ENCODE measurements at places on chromosomes 1 and 21. TPM values are rescaled to one million over a fixed set of nuclear protein-coding genes. Genes with fewer than 3 reads are reported as not detected.

DNA sequence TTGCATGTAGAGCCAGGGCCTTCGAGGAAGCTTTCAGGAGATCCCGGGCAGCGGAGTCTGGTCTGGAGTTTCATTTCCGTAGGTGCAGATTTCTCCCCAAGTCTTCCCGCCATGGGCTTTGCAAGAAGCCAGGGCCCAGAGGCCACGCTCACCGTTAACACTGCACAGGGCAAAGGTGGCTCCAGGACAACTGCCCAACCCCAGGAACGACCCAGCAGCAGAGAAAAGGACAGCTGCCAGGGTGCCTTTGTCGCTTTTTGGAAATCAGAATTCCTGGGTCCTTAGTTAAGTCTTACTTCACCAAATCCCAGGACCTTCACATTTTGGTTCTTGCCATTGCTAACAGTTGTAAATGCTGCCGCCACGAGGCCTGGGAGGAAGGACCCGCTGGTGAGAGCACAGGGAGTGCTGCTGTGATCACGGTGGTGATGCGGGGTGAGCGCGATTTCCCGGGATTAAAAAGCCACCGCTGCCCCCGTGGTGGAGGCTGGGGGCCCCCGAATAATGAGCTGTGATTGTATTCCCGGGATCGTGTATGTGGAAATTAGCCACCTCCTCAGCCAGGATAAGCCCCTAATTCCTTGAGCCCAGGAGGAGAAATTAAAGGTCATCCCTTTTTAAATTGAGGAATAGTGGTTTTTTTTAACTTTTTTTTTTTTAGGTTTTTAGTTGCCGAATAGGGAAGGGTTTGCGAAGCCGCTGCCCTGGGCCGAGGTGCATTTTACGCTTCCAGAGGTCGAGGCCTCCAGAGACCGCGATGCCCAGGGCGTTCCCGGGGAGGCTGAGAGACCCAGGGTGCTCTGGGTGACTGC is 8.2 kb downstream of the SIM2 start:
- no peak for DNase-seq

- no peak for DNase-seq
These were observed 345.8 kb downstream of the KIF26B start for GRCh38 chr1:245500546-245500945.

Gene KCNE2
- polyA plus RNA-seq, result 1.8 TPM

Gene LRRC40
- 32.2 TPM for polyA plus RNA-seq

GRCh38 chr1:20484519-20485462 is 1.2 kb downstream of the CAMK2N1 start:
- no peak for DNase-seq

DNA sequence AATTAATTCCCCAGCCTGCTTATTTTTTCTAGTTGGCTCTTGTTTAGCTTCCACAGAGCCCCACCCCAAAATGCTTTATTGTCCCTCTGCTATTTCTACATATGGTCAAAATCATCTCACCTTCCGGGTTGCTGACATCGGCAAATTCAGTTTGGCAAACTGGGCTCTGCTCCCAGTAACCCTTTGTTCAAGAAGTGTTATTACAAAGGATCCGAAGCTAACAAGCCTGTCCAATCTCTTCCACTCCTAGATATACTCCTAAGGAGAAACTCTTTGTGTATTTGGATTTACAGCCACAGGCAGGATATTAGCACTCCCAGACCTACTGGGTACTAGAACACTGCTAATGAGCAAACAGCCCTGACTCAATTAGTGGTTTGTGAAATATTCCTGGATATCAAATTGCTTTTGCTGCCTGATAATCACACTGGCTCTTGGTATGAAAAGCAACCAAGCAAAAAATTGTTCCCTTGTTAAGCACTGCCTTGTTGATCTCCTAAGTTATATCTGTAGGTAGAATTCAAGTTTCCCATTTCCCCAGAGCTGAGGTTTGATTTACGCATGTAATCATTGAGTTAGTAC is 4.0 kb downstream of the JUN start:
- peak; percentile 71 for DNase-seq

DNA sequence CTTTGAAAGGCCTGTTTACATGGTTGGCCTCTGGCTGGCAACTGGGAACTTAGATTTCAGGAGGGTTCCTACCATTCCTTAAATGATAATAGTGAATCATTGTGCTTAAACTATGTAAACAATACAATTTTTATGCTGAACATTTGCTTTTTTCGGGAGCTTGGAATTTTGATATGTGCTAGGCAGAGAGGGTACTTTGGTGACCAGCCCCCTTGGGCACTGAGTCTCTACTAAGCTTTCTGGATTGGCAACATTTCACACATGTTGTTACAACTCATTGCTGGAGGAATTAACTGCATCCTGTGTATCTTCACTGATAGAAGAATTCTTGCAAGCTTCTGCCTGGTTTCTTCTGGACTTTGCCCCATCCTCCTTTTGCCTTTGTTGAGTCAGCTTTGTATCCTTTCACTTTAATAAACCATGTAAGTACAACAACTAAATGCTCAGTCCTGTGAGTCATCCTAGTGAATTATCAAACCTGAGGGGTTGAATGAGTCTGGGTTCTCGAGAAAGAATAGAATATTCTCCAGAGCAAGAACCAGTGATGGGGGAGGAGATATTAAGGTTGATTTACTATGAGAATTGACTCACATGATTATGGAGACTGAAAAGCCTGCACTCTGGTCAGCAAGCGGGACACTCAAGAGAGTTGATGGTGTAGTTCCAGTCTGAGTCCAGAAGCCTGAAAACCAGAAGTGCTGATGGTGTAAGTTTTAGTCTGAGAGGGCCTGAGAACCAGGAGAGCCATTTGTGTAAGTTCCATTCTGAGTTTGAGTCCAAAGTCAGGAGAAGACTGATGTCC is 3.1 kb upstream of the SLC16A4 start:
- no peak for DNase-seq

Gene FCRL3
- polyA plus RNA-seq, result not detected

- DNase-seq, result no peak
These were observed 22.1 kb downstream of the SPOCD1 start for GRCh38 chr1:31793586-31794285.

Gene OLFML3
- 131 TPM for polyA plus RNA-seq

DNA sequence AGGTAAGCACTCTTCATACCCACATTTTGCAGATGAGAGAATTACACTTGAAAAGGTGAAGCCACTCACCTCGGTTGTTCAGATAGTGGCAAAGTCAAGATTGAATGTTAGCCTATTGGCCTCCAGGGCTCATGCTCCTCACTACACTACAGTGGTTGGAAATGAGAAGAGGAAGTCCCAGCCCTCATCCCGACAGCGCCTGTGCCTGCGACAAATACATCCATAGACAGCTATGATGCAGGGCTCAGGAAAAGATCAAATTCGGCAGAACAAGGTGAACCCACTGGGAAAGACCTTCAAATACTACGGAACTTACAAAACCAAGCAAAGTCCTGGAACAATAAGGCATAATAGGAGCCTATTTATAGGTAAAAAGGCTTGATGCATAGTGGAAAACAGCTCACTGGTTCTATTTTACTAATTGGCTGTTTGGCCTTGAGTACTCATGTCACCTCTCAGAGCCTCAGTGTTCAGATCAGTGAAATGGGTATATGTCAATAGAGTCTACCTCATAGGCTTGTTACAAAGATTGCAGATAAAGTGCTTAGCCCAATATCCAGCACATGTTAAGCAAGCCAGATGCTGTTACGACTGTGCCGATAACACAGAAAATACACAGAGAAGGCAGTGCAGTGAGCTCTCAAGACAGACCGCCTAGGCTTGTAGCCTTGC is 3.5 kb downstream of the SPOCD1 start:
- no peak for DNase-seq

Gene CASQ1
- polyA plus RNA-seq, result 0.43 TPM

DNA sequence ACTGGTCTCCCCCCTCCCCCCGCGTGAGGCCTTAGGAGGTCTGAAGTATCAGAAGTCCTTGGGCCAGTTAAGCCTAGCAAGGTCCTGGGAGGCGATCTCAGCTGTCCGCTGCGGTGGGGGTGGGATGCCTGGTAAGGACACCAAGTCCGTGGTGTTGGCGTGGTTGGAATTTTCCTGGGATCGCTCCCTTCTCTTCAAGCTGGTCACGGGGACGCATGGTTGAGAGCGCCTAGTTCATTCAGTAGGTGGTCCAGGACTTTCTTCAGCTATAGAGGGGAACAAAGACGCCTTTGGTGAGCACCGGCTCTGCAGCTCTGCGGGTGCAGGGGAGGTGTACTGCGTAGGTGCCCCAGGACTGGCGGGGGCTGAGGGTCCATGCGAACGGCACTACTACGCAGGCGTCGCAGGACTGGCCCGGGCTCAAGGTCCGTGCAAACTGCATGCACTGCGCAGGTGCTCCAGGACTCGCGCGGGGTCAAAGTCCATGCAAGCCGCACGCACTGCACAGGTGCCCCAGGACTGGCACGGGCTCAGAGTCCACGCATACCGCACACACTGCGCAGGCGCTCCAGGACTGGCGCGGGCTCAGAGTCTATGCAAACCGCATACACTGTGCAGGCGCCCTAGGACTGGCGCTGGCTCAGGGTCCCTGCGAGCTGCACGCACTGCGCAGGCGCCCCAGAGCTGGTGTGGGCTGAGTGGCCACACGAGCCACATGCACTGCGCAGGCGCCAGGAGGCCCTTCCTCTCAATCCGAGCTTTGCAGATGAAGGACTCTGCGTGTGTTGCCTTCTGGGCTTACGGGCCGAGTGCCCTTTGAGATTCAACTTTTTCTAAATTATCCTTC is 36.6 kb upstream of the HMGN1 start:
- peak; percentile 75 for DNase-seq

DNA sequence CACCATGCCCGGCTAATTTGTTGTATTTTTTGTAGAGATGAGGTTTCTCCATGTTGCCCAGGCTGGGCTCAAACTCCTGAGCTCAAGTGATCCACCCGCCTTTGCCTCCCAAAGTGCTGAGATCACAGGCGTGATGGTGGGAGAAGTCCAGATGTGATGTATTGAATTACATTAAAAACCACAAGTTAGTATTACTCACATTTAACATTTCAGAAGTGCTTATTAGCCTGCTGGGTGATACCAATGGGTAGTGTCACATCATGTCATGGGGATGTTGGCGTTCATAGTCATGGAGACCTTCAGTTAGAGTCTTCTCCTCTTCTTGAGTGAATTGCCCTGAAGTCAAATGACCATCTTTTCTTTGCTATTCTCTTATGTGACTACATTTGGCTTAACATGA is 63.6 kb upstream of the VAMP3 start:
- DNase-seq, result no peak

Gene ZBTB8A
- polyA plus RNA-seq, result 21.9 TPM

- no peak for DNase-seq
These were observed 505.1 kb upstream of the USP24 start for GRCh38 chr1:55720261-55720660.

DNA sequence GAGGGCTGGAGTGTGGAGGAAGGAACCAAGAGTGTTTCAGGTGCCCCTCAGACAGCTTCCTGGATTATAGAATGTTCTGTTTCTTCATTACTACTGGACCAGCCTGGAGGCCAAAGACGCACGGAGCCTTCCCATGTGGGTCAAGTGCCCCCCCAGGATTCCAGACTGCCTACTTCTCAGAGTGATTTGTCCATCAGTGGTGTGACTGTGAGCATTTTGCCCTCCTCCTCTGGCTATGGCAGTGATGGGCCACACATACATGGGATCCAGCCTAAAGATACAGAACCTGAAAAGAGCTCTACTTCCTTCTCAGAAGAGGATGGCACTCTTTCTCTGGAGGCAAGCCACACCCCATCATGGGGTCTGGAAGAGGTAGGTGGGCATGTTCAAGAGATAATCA is 64.9 kb downstream of the MACF1 start:
- no peak for DNase-seq

- no peak for DNase-seq
These were observed 1237.4 kb upstream of the TMPRSS15 start for GRCh38 chr21:19640964-19641363.

DNA sequence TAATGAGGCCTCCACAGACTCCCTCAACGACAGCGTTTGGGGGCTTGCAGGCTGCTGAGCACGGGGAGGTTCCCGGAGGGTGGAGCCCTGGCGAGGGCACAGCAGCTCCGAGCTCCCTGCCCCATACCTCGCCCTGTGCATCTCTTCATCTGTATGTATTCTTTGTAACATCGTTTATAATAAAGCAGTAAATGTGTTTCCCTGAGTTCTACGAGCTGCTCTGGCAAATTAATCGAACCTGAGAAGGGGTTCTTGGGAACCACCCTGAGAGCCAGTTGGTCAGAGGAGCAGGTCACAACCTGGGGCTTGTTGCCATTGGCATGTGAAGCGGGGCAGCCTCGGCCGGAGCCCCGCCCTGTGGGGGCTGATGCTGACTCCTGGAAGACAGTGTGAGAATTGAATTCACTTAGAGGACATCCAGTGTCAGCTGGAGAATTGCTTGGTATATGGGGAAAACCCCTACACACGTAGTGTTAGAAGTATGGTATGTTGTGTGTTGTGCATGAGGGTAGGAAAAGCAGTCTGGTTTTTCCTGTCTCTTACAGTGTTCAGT is 11.5 kb downstream of the SLC37A1 start:
- DNase-seq, result no peak

Gene CACNA1E
- 0.63 TPM for polyA plus RNA-seq

Gene SEMA6C
- polyA plus RNA-seq, result 29.8 TPM

Gene TNNT2
- polyA plus RNA-seq, result 56.4 TPM

Gene ARHGEF16
- 17.6 TPM for polyA plus RNA-seq

Gene SPATA21
- polyA plus RNA-seq, result 0.40 TPM

GRCh38 chr1:53369034-53369750 is 41.3 kb upstream of the LRP8 start:
- no peak for DNase-seq

DNA sequence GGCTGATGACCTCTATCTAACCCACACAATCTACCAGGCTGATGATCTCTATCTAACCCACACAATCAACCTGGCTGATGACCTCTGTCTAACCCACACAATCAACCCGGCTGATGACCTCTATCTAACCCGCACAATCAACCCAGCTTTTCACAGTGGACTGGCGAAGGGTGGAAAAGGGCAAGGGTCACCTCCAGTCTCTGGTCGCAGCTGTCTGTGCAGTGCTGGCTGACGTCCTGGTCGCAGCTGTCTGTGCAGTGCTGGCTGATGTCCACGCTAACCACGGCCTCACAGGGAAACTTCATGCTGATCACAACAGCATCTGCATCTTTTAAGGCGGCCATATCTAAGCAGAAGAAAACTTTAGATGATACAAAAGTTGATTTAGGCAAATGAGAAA is 12.2 kb upstream of the CCDC27 start:
- DNase-seq, result no peak

GRCh38 chr1:114702737-114703136 is 7.4 kb upstream of the AMPD1 start:
- no peak for DNase-seq

Measured in left kidney (tissue), 8 donors.